Central memory CD8-positive, alpha-beta T cell (primary cell): ENCODE measurements at places on chromosomes 1 and 21.

GRCh38 chr1:204320382-204320804 lies 39.3 kb downstream of the PLEKHA6 start:
- no peak for DNase-seq

DNA sequence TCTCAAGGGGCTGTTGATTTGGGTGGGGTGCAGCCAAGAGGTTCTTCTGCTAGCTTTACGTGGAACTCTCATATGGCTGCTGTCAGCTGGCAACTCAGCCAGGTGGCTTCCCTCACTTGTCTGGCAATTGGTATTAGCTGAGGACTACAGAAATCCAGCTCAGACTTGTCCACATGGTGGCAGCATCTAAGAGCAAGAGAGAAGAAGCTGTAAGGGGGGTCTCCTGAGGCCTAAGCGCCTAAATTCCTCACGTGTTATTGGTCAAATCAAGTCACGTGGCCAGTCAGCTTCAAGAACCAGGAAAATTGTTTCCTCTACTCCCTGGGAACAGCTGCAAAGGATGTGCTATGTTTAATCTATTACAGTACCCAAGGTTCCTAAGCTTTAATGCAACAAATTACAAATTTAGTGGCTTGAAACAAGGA lies 4.2 kb upstream of the DYRK3 start:
- DNase-seq = no peak

DNA sequence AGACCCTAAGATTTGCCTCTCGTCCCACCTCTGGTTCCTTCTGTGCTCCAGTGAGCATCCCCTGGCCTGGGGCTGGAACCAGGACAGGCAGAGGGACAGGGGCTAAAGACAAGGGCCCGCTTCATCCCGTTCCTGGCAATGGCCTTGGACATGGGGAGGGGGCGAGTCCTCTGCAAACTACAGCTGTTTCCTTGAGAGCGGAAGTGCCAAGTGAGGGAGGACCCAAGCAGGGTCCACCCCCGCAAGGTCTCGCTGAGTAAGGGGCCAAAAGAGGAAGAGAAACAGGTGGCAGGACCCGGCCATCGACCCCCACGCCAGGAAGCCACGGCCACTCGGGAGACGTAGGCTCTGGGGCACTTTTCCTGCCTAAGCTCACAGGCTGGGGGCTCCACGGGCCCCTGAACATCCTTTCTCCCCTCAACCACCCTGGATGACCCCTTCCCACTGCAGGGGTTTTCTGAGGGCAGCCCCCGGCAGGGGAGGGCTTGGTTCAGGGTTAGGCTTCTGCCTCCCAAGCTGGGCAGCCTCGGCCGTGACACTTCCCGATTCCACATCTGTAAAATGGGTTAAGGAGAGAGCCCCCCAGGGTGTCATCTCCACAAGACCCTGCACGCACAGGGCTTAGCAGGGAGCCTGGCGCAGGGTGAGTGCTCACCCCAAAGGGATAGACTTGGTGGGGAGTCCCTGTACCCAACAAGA lies 17.9 kb upstream of the PLEKHG5 start:
- no peak for DNase-seq

GRCh38 chr1:96843601-96844000 lies 122.0 kb downstream of the PTBP2 start:
- DNase-seq = no peak

DNA sequence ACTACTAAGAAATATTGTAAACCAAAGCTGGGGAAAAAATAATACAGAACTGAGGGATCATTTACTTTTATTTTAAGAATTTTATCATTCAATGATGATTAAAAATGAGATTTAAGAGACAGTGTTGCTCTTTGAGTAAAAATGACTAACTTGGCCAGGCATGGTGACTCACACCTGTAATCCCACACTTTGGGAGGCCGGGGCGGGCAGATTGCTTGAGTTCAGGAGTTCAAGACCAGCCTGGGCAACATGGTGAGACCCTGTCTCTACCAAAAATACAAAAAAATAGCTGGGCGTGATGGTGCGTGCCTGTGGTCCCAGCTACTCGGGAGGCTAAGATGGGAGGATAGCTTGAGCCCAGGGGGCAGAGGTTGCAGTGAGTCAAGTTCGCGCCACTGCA lies 21.8 kb upstream of the PLEKHO1 start:
- DNase-seq = no peak

DNA sequence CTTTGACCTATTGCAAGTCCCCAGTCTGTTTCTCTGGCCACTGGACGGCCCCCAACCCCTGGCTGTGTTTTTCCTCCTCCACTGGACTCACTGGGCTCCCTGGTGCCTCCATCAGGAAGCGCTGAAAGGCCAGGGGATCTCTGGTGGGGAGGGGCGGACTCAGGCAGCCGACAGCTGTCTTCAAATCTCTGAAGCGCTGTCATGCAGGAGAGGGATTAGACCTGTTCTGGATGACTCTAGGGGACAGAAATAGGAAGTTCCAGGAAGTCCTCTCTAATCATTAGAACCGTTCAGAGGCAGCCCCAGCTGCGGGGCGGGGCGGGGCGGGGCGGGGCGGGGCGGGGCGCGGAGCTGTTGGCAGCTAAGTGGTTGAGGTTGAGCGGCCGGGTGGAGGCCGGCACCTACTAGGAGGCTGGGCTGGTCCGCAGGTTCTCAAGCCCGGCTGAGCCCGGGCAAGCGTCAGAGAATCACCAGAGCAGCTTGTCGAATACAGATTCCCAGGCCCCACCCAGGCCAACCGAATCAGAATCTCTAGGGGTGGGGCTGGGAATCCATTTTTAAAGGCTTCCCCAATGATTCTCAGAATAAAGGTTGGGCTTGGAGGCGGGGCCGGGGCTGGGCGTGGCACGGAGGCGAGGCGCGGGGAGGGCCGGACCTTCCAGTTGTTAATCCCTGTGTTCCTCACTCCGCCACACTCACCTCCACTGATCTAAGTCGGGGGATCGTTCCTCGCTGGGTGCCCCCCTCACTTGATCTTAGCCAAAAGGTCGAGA lies 11.4 kb upstream of the PHLDA3 start:
- no peak for DNase-seq

- no peak for DNase-seq
These were observed 25.4 kb downstream of the PLA2G4A start for GRCh38 chr1:186854102-186854501.

DNA sequence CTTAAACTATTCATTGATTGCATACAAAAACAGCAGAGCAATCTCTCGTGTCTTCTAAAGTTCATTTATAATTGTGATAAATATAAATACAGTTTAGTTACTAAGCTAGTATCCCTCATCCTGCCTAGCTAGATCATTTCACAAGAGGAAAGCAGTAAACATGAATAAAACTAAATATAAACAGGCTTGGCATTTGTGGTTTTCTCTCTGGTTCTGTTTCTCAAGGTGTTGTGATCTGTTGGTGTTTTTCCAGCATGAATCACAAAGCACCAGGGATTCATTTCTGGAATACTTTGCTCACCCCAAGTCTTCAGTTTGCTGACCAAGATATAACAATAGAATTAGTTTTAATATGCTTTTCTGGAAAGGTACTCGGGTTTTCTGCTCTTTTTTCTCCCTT lies 32.7 kb upstream of the GLIS1 start:
- DNase-seq = no peak

GRCh38 chr1:86176226-86176625 lies 19.7 kb upstream of the COL24A1 start:
- no peak for DNase-seq

DNA sequence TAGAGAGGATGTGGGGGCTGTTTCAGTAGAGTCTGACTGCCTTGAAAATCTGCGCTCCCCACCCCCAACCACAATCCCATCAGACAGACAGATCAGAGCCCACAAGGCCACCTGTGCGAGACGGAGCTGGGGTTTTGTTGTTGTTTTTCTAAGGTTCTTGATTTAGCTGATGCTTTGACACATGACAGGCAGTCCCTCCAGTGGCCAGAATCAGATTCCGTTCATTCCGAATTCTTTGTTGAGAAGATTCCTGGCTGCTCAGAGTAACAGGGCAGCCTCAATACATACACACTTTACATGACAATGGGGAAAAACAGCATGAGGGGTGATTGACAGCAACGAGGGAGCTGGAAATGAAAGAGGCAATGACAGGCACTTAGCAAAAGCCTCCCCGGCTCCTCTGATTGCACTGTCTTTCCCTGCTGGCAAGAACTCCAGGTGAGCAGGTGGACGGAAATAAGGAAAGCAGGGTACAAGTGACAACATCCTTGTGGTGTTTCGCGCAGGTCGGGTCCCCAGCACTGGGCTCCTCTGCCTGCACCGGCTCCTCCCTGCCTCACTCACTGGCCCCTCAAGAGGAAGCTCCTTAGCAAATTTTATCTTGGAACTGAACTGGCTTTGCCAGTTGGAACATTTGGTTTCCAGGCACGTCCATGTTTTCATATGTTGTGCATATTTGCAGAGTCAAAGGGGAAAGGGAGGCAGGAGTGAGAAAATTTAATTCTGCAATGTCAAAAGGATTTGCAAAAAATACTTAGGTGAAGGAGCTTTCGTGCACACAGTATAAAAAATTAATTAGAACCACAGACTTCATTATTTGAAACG lies 148.7 kb downstream of the PGBD5 start:
- DNase-seq = no peak

- no peak for DNase-seq
These were observed 417.0 kb upstream of the ESRRG start for GRCh38 chr1:217140041-217140901.

GRCh38 chr1:244212797-244213475 lies 161.9 kb downstream of the ZBTB18 start:
- DNase-seq = no peak

DNA sequence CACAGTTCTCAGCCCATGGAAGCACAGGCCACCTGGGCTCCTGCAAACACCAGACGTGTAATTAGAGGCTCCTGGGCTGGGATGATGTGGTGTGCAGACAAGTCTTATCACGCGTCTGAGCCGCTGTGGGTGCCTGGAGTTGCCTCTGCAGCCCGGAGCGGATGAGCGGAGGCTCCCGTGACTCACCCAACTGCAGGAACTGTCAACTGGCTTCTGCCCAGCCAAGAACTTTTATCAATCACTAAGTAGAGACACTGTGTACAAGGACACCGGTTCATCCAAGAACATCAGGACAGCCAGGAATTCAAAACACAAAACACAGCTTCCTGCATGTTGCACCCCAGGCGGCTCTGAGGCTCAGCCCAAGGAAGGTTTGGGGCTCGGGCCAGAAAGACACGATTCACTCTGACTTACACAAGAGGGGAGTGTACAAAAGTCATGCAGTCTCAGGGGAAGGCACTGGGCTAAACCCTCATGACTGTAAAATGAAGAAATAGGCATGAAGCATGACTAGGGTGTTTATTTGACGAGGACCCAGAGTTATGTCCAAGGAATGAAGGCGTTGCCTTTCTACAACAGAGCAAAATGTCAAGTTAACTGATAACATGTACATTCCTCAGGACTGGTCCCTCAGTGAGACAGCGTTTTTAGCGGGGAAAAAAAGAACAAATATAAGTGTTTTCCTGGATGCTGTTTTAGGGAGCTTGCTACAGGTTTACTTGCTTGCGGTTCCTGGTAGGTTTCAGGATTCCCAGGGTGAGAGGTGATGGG lies 21.1 kb downstream of the ERRFI1 start:
- DNase-seq = no peak

DNA sequence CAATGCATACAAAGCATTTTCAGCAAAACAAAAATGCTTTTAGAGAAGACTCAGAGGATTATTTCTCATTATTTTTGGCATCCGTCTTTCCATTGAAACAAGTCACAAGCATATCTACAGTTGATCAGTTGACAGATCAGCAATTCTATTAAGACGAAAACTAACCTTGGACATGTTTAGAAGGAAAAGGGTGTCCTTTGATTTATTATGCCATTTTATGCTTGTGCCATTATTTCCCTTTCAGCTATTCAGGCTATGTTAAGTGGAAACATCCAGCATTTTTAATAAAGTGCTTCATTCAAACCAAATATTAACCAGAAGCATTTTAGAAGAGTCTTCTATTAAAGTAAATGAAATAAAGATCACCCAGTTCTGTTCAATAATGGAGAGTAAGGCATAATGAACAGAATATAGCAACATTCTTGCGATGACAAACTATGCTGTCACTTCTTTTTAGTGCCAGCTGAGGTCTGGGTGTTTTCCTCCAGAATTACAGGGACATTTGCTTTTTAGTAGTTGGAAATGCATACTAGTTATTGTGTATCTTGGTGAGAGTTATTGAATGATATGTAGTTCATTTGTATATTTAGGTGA lies 481.4 kb downstream of the PLA2G4A start:
- no peak for DNase-seq

GRCh38 chr1:63713627-63714481 lies 60.0 kb upstream of the ROR1 start:
- DNase-seq = no peak

DNA sequence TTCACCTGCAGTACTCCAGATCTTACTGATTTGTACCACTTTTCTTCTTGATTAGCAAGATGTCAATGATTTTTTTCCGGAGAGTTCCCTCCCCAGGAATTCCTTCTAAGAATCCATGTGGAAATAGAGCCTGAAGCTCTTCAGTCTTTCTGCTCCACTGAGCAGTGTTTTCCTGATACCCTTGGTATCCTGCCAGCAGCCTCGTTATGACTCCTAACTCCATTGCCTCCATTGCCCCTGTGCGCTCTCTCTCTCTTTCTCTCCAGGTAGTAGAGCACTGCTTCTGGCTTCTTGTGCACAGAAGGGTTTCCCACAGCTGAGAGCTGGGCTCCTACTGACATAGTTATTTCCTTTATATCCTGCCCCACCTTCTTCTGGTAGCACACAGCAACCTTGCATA lies 12.2 kb downstream of the UBE2U start:
- no peak for DNase-seq

DNA sequence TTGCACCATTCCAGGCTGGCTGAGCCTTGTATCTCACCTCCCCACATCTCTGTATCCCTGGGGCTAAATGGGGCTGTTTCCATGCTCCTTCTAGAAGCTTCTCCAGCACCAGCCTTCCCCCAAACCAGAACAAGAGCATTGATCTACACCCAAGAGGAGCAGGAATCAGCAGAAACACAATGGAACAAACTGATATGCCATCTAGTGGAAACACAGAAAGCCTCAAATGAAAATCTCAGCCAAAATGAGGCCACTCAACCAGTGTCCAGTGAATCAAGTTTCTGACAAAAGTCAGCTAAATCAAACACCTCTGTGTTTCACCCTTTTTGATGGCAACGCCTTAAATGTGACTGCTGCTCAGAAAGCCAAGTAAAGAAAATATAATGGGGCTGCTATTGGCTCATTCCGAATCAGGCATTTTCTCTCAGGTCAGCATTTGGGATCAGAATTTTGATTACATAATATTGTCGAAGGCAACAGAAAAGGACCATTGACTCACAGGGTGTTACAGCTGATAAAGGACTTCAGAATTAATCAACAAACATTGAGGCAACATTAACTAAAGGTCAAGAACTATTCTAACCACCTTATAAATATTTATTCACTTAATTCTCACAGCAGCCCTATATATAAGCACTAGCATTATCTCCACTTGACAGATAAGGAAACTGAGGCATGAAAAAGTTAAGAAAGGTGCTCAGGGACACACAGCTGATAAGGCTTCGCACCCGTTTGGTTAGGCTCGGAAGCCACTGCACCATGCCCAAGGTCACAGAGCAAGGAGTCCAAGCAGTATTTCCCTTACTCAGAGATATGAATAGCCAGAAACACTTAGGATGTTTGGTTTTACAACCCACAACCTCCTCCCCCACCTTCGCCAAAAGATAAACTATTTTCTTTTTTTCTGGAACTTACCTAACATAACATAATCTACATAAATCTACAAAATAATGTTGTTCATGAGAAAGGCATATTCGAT lies 85.8 kb upstream of the KCNJ15 start:
- DNase-seq = no peak

GRCh38 chr1:163758977-163759670 lies 437.4 kb downstream of the NUF2 start:
- DNase-seq = no peak
